Transverse colon (tissue), 4 donors: ENCODE measurements at places on chromosomes 2 and 18. TPM values are rescaled to one million over a fixed set of nuclear protein-coding genes. Genes with fewer than 3 reads are reported as not detected.

Gene GIGYF2
- total RNA-seq: 86.4 TPM

Gene ACTR2
- total RNA-seq: 56.9 TPM

- no peaks in the 10 kb centered on the region for H3K27me3 ChIP-seq
Observed at GRCh38 chr2:70477441-70477844, 76.2 kb downstream of the TGFA start.

Gene AQP12A
- total RNA-seq: not detected

Gene SERPINB13
- not detected for total RNA-seq

DNA sequence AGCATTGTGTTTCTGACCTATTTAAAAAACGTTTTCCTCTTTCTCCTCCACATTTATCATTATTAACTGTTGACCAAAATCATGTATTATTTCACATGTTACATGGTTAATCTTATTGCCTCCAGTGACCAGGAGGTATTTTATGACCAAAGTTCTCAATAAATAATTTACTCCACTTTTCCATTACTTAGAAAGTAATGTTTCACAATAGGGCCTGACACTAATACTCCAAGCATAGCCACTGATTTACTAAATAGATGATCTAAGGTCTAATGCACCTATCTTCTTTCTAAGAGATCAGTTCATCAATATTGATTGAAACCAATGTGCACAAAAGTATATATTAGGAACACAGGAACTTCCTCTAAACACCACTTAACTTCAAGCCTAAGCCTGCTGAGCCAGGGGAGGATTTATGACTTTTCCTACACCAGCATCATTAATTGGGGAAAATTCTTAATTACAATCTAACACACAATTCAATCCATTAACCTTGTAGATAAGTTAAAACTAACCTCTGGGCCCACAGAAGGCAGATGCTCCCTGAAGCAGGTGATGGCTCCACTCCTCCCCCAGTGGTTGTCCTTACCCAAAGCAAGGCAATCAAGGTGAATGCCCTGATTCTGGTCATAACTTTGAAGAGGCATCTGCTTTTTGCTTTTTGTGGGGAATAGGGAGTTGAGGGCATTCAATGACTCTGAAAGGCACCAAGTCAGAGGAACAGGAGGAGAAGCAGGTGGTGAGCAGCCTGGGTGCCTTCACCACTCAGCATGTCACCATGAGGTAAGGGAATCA lies 33.9 kb downstream of the RBMS1 start:
- H3K27me3 ChIP-seq: no peaks in the 10 kb centered on the region
- DNase-seq: no peak
- H3K4me1 ChIP-seq: no peaks in the 10 kb centered on the region
- H3K27ac ChIP-seq: no peak overlapping the region
- H3K4me3 ChIP-seq: no peak overlapping the region
- H3K36me3 ChIP-seq: no peaks in the 10 kb centered on the region
